GM13977 (cell line): ENCODE measurements at places on chromosomes 7 and 10.

DNA sequence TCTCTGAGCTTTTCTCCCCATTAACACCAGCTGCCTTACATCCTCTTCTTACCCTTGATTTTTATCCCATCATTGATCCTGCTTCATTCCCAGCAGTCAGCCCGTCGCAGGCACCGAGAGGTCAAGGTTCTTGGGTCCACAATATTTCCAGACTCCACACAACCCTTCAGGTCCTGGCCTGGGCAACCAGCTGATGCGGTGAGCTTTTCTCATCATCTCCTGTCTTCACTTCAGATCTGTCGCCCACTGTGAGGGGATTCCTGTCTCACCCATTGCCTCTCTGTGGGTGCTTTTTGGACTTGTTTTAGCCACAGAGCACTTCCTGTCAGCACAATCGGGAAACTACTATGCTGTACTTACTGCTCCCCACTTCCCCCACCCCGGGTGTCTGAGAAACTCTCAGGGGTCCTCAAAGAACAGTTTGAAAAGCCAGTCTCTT, 8.4 kb upstream of the PVRIG start:
- DNase-seq = peak; percentile 50

DNA sequence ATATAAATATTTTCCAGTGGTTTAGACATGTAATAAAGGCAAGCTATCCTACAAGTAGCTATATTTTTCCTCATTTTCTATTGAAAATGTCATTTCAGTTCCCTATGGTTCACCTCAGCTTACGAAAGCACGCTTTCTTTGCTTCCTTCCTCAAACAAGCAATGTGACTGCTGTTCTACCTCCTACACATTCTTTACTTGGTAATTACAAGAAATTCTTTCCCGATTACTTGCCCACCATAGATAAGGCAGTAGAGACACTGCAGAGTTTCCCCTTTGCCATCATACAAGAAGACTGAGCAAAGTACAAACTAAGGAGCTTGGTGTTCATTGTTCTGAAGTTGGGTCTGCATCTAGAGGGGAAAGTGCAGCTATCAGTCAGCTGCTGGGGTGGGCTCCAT, 249.4 kb downstream of the CRPPA start:
- DNase-seq = no peak

DNA sequence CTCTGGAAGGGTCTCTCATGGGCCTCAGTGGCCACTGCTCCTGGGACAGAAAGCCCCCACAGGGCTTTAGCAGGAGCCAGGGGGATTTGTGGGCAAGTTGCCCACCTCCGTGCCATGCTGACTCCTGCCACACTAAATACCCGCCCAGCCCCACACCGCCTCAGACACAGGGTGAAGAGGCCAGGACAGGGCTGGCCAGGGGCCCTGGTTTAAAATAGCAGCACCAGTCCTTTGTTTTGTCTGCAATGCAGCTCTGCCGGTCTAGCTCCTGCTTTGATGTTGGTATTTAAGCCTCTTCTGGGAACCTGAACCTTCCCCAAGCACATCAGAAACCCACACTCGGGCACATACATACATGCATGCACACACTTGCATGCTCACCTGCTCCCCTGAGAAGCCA, 14.4 kb upstream of the TNRC18 start:
- DNase-seq = no peak

GRCh38 chr10:23718946-23719345, 280.1 kb downstream of the OTUD1 start:
- DNase-seq = no peak

GRCh38 chr10:102581981-102582580, 62.2 kb upstream of the TRIM8 start:
- no peak for DNase-seq

DNA sequence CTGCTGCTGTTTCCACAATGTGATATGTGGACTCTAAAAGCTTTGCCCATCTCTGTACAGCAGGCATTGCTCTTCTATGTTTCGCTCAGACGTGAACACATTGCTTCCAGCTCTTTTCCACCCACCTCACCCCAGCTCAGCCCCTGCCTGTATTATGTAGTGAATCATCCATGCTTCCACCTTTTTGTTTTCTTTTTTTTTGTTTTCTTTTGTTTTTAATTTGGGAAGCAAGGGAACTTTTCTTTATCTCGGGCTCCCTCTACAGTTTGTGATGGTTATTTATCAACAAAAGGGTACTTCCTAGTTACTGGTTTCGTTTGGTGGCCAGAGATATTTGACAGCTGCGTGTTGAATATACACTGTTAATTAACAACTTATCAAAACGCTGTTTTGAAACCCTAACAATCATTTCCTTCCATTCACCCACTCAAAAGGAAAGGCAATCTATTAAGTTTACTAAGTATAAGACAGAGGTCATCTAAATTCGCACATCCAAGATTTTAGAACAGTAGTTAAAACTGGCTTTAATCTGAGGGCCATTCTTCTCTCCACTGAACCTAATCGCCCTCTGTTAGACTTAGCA, 127.9 kb upstream of the STK17A start:
- peak; percentile 65 for DNase-seq
